ENCODE measurements at places on chromosomes 4 and X.

DNA sequence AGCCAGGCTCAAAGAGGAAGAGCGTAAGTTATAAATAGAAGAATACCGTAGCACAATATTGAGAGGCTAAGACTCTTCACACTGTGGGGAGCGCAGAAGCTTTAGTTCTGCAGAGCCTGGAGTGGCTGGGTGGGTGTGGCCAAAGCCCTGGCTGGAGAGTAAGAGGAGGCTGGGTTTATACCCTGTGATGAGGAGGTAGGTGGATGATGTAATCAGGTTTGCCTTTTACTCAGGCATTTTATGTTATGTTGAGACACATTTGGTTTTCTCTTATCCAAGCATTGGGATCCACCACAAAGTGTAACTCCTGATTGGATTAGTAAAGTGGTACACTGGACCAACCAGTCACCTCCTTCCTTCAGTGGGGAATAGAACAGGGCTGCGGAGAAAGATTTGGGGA is 13.9 kb downstream of the CDS1 start:
- DNase-seq: no peak

GRCh38 chr4:77375866-77376607 is 219.0 kb downstream of the CCNG2 start:
- no peak for DNase-seq

DNA sequence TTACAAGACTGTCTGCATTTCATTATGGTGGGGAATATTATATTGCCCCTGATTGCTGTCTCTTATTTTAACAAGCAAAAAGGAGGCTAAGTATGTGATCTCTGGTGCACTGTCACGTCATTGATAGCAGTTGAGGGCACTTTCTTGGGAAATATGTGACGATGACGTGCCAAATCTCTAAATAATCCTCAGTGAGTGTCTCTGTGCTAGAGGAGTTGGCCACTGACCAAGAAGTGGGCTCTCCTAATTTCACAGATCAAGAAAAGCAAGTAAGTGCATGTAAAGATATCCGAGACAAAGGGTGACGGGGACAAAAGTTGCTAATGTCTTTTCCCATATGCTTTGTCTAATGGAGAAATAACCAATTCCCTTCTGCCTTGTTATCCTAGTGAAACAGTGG is 487.4 kb upstream of the TENM3 start:
- no peak for DNase-seq

GRCh38 chr4:80454040-80454439 is 118.5 kb downstream of the CFAP299 start:
- no peak for DNase-seq

GRCh38 chr4:78846258-78846657 is 70.1 kb downstream of the BMP2K start:
- DNase-seq: no peak

- no peak for DNase-seq
Observed at GRCh38 chrX:12843668-12844279, 23.1 kb upstream of the TLR7 start.

- no peak for DNase-seq
Observed at GRCh38 chrX:74179499-74179898, 124.5 kb upstream of the ZCCHC13 start.

DNA sequence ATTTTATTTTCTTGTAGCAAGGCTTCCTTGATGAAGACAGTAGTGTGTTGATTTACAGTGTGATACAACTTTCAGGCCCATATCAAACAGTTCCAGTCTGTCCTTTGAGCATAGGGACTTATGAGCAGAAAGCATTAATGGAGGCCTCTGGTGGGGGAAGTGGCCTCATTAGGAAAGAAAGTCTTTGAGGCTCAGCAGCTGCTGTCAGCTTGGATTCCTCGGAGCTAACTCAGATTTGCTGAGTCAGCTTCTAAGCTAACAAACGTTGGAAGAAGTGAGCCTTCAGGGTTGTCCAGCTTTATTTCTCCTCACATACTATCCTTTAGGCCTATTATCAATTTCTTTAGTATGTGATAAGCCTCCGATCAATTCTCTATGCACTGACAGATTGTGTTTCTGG is 15.8 kb upstream of the SFRP2 start:
- no peak for DNase-seq

GRCh38 chrX:20974326-20974725 is 399.9 kb upstream of the CNKSR2 start:
- no peak for DNase-seq
